H1 (cell line): ENCODE measurements at places on chromosomes 6 and 20. TPM values are rescaled to one million over a fixed set of nuclear protein-coding genes. Genes with fewer than 3 reads are reported as not detected.

GRCh38 chr6:129929433-129929832, 68.3 kb upstream of the TMEM244 start:
- DNase-seq: no peak
- H3K27me3 ChIP-seq: no peaks in the 10 kb centered on the region
- no peak overlapping the region for H3K4me3 ChIP-seq
- H3K4me1 ChIP-seq: no peaks in the 10 kb centered on the region

STMND1 gene
- not detected in 2 replicates for total RNA-seq

GRCh38 chr20:35238170-35238569, 11.7 kb downstream of the MMP24 start:
- no peak overlapping the region for H3K4me3 ChIP-seq
- no peak for DNase-seq
- no peaks in the 10 kb centered on the region for H3K27me3 ChIP-seq
- H3K27ac ChIP-seq: no peak overlapping the region
- no peaks in the 10 kb centered on the region for H3K36me3 ChIP-seq

SLC2A10 gene
- 9.7 and 9.9 TPM in 2 replicates for total RNA-seq

HLA-DPA1 gene
- 6.2 and 6.8 TPM in 2 replicates for total RNA-seq

GRCh38 chr6:54903884-54904283, 57.3 kb downstream of the FAM83B start:
- no peaks in the 10 kb centered on the region for H3K36me3 ChIP-seq
- H3K4me1 ChIP-seq: no peaks in the 10 kb centered on the region
- no peaks in the 10 kb centered on the region for H3K27me3 ChIP-seq
- DNase-seq: no peak
- H3K27ac ChIP-seq: no peak overlapping the region

- H3K36me3 ChIP-seq: no peaks in the 10 kb centered on the region
- no peak for DNase-seq
- no peaks in the 10 kb centered on the region for H3K27me3 ChIP-seq
- no peaks in the 10 kb centered on the region for H3K4me1 ChIP-seq
- no peak overlapping the region for H3K27ac ChIP-seq
Measured at GRCh38 chr20:6492271-6493055, 275.0 kb upstream of the BMP2 start.

DNA sequence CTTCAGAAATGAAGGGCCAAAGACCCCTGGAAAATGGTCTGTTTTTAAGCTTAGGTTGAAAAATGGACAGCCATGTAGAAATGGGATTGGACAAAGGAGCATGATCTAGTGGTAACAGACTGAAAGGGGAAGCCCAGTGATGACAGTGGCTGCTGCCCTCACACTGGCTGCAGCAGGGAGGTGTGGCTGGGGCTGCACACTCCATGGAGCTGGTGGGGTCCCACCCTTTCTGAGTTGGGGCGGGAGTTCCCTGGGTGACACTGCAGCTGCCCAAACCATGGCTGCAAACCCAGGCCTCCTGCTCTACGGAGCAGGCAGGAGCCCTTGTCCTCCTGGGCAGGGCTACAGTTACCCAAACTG, 8.5 kb upstream of the PACSIN1 start:
- H3K36me3 ChIP-seq: no peaks in the 10 kb centered on the region
- H3K27ac ChIP-seq: no peak overlapping the region

DNA sequence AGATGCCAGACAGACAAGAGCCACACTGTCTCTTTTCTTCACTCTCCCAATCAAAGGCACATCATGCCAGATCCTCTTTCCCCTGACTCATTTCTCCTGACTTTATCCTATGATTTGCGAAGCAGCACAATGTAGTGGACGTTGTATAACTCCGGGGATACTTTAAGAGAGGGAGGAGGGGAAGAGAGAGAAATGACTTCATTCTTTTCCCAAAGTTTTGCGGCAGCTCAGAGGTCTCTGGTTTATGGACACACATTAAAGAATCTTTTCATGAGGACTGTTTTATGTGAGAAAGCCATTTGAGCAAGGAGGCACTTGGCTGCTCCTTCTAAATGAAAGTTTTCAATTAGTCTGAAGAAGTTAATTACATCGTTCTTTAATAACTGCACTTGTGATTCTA, 75.1 kb upstream of the MC3R start:
- no peaks in the 10 kb centered on the region for H3K4me1 ChIP-seq
- no peaks in the 10 kb centered on the region for H3K36me3 ChIP-seq
- H3K27me3 ChIP-seq: no peaks in the 10 kb centered on the region
- H3K27ac ChIP-seq: no peak overlapping the region
- DNase-seq: no peak

GRCh38 chr6:44554194-44554593, 166.7 kb downstream of the CDC5L start:
- DNase-seq: no peak
- no peaks in the 10 kb centered on the region for H3K4me1 ChIP-seq
- H3K27ac ChIP-seq: no peak overlapping the region
- no peak overlapping the region for H3K4me3 ChIP-seq
- H3K27me3 ChIP-seq: no peaks in the 10 kb centered on the region

EEF1A2 gene
- 25.8 and 27.9 TPM in 2 replicates for total RNA-seq

EBF4 gene
- total RNA-seq: 1.2 and 1.6 TPM in 2 replicates
